HFFc6 (cell line): ENCODE measurements at places on chromosomes 6 and 20.
A peak's percentile ranks its signal among the peaks of the same experiment; 100 is the strongest.

- DNase-seq: no peak
These were observed 635.3 kb downstream of the UTRN start for GRCh38 chr6:144920391-144920961.

DNA sequence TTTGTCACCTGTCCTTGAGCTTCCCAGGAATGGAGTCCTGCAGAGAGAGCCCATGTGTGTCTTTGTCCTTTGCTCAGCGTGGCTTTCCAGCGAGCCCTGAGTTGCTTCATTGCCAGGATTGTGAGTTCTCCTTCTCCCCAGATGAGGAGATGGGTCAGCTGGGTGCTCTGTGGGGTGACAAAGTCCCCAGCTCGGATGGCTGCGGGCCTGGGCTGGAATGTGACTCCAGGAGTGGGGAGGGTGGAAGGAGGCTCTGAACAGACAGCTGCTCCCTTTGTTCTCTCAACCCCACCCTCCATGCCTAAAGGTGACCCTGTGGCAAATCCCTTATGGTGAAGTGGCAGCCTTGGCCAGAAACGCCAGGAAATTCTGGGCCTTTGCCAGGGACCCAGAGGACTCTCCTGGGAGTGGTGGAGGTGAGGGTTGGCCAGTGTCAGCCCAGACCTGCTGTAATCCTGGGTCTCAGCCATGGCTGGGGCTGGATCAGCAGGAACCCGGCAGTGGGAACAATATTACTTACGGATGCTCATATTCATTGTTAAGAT, 44.4 kb upstream of the CST5 start:
- no peak for DNase-seq

DNA sequence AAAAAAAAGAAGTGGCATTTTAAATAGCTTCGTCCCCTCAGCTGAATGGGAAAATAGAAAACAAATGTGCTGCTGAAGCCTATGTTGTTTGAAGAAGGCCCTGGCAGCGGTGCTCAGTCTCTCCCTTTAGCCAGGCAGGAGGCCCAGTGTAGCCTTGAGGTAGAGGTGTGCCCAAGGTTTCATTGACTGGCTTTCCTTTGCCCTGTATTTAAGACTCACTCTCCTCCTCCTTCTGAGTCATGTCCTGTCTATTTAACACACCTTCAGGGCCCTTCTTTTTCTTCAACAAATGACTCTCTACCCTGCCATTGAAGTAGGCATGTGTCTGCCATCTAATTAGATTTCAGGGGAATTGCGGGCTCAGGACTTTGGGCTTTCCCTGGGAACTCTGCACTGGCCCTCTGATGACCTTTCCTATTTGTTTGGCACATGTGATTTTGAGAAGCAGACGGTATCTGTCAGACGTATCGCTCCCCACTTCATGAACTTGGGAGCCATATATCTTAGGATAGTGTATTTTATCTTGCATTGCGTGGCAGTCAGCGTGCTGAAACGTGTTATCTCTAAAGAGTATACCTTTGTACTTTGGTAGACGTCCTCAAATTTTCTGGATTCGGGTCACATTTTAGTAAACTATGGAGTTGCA, 4.3 kb downstream of the TJAP1 start:
- no peak for DNase-seq

DNA sequence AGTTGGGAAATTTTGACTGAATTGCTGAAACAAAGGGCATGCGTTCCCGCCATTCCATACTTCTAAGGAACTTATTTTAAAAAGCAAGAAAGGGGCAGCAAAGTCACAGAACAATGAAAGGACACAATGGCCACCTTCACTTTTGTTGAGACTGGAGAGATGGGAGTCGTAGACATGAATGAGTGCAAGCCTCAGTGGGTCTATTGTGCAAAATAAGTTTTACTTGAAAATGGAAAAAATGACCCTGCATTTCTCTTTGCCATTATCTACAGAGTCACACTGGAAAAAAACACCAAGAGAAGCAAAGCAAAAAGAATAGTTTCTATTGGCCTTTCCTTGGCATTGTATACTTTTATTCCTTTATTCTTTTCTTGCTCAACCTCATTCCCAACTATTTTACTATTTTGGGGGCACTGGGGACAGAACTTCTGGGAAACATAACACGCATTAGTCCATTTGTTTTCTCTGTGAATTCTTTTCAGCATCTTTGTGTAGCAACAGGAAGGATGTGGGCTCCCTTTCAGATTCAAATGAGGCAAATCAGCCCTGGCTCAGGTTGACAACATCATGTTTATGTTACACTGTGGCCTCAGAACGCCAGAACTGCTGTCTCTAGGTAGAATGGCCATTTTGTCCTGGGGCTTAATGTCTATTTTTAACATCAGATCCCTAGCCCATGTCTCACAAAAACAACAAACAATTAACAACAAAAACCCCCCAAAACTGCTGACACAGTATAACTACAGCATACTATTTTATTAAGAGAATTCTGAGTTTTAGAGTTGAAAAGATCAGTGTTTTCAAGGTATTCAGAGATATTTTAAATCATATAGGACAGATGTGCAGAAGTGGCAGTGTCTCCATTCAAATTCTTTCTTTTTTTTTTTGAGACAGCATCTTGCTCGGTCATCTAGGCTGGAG, 122.2 kb downstream of the FYN start:
- DNase-seq: no peak

- DNase-seq: peak; percentile 4
These were observed 358.2 kb downstream of the ARHGAP18 start for GRCh38 chr6:129351807-129352206.

GRCh38 chr20:47631078-47631477, 129.4 kb downstream of the NCOA3 start:
- no peak for DNase-seq

DNA sequence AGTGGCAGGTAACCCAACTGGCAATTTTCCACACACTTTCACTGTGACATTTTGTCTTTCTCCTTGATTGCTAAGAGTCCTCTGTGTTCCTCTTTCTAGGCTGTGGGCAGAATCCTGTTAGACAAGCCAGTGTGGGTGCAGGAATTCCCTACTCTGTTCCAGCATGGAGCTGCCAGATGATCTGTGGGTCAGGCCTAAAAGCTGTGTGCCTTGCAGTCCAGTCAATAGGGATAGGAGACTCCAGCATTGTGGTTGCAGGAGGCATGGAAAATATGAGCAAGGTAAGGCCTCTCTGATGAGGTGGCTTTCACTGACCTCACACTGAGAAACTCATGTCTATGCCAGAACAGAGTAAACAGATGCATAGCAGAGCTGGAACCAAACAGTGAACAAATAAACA, 5.1 kb downstream of the ACAT2 start:
- no peak for DNase-seq

- no peak for DNase-seq
These were observed 35.1 kb downstream of the SNAP25 start for GRCh38 chr20:10253780-10254179.
